ENCODE measurements at places on chromosomes 11 and 22.

- no peak for DNase-seq
Observed at GRCh38 chr11:2691991-2692875, 7.6 kb downstream of the KCNQ1OT1 start.

DNA sequence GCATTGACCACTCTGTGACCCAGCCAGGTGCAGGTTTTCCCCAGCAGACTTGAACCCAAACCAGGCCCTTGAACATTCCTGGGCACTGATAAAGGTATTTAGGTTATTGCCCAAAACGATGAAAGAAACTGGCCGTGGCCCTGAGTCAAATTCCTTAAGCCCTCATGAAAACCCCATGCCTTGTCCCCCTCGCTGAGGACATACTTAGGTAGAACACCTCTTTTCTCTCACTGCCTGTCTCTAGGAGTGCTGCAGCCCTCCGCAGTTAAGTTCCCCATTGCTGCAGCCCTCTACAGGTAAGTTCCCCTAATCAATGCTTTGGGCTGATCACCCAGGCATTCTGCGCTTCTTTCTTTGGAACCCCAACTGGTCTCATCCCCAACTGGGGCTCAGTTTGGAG lies 961.6 kb downstream of the TBC1D22A start:
- DNase-seq: no peak

DNA sequence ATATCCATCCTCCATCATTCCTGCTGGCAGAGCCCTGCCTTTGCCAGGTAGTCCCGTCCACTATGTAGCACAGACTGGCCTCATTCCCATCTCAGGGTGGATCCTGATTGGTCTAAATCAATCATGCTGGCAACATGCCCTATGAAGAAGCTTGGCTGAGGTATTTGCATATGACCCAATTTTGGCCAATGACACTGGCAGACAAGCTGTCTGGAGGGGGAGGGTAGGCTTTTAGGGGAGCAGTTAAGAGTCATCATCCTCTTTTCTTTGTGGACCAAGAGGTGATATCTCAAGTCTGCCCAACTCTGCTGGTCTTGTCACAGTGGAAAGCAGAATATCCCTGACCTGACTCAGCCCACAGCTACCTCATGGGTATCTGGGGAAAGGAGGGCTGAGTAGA lies 5.1 kb downstream of the CCDC89 start:
- no peak for DNase-seq

DNA sequence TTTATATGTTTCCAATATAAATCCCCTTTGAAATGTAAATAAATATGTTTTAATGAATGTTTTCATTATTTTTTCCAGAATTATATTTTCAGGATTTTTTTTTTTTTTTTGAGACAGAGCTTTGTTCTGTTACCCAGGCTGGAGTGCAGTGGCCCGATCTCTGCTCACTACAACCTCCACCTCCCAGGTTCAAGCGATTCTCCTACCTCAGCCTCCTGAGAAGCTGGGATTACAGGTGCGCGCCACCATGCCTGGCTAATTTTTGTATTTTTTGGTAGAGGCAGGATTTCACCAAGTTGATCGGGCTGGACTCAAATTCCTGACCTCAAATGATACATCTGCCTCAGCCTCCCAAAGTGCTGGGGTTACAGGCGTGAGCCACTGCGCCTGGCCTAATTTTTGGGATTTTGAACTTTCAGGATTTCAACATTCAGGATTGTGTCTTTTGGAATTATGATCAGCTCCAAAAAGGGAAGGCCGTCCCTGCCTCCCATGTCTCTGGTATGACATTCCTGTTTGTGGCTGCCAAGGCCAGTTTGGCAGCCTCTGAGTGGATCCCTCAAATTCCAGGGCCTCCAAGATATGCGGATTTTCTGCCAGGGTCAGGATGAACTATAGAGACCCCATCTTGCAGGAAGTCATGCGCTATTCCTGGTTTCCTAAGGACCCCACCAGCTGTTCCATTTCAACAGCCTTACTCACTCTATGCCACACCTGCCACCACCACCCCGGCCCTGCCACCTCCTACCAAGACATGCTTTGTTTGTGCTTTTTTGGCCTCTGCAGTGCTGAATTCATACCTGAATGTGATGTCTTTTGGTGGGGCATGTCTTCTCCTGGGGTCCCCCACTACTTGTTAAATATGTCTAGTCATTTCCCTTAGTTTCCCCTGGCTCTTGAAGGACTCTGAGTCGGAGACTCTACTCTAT lies 21.9 kb upstream of the TMPRSS4 start:
- DNase-seq: no peak

GRCh38 chr22:46009730-46010129 lies 32.8 kb upstream of the WNT7B start:
- DNase-seq: no peak

DNA sequence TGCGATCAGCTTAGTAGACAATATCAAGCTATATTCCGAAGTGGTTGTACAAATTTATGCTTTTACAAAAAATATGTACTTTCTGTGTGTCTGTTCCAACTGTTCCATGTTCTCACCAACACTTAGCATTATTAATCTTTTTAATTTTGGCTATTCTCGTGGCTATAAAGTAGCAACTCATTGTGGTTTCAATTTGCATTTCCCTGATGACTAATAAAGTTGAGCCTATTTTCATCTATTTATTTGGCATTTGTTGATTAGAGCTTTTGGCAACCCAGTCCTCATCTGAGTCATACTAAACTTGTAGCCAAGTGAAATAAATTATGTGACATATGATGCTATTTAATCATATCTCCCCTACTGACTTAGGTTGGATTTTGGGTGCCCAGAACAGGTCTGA lies 115.9 kb downstream of the FBXO7 start:
- no peak for DNase-seq

GRCh38 chr11:59212744-59213631 lies at the start of gene MPEG1:
Gene MPEG1 (minus strand): TSS chr11:59212927. CDS start chr11:59212865, 62 bp downstream.
- no peak for DNase-seq

- no peak for DNase-seq
Observed at GRCh38 chr11:112627588-112628045, 333.6 kb upstream of the NCAM1 start.

DNA sequence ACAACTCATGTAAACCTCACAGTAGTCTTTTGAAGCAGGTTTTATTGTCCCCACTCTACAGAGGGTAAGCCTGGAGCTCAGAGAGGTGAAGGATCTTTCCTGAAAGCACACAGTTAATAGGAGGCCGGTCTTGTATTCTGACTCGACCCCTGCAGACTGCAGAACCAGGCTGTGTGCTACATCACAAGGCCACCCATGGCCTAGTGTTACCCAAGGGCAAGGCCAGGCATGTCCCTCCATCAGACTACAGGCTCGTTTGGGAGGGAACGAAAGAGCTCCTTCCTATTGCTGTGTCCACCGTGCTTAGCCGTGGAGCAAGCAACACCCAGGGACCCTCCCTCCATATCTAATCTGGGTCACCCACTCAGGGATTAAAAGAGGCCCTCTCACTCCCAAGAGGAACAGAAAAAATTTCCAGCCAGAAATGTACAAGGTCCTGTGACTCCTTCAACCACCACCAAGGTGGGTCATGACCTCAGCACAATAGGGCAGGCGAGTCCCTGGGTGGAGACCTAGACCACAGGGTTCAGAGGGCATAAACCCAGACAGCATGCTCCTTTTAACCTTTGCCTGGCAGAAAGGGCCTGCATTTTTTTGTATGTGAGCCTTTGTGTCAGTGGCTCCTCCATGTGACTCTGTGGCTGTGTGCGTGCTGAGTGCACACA lies 6.3 kb upstream of the SMIM35 start:
- no peak for DNase-seq

All from GM12891 (cell line).